Activated T-cell treated with anti-CD3 and anti-CD28 coated beads for 4 hours (primary cell): ENCODE measurements at places on chromosomes 12 and 14.
A peak's percentile ranks its signal among the peaks of the same experiment; 100 is the strongest.

DNA sequence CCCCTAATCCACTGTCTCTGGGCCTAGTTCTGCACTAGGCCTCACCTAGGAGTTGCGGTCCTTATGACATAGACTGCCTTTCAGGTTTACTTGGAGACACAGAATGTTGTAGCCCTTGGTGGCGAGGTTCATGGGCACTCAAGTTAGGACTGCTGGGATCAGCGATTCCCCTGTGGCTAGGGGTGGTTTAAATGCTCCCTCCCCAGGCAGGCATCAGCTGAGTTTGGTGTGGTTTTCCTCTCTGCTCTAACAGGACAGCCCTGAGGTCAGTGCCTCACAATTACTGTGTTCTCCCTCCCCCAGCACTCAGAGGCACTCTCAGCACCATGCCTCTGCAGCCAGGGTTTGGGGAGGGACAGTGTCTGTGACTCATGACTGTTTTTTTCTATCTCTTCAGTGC is 22.2 kb upstream of the RDH16 start:
- no peak for DNase-seq

DNA sequence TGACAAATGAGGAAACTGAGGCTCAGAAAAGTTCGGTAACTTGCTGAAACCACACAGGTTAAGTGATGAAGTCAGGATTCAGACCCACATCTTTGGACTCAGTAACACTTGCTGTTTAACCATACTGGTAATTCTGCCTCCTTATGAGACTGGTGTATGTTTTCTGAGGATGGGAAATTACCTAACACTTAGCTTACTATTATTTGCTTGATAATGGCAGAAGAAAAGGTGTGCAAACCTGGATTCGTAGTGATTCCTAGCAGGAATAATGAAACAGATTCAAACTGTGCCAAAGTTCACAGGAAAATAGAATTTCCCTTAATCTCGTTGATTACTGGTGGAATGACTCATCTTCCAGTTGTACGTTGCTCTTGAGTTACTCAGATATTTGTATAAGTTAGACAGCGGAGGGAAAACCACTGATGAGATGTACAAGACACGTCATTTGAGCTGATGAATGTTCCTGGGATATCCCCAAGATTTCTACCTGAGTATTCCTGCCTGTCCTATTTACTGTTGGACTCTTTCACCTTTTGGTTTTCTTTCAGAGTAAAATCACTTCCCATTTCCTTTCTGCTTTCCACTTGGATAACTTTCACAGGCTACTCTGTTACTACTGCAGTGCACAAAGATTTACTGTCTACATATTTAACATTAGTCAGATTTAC is 37.5 kb downstream of the PRORP start:
- DNase-seq, result no peak

DNA sequence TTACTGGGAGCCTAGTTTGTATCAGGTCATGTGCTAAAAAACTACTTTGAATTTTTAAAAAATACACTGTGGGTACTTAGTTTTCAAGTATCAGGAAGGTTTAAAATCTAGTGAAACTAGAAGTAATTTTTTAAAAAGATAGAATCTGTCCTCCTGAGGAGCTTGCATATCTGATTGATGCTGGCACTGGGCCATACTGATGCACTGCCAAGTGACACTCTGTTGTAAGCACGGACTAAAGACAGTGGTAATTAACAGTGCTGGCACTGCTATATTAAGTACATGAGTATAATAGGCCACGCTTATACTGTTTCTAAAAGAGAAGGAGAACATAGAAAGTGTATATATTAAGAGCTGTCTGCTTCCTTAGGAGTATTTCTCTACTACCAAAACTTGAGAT is 10.0 kb upstream of the TBC1D30 start:
- DNase-seq, result no peak

- no peak for DNase-seq
These were observed 1.2 kb downstream of the VWF start for GRCh38 chr12:6123258-6123657.

- no peak for DNase-seq
These were observed 2.5 kb upstream of the CHPT1 start for GRCh38 chr12:101694986-101695385.

DNA sequence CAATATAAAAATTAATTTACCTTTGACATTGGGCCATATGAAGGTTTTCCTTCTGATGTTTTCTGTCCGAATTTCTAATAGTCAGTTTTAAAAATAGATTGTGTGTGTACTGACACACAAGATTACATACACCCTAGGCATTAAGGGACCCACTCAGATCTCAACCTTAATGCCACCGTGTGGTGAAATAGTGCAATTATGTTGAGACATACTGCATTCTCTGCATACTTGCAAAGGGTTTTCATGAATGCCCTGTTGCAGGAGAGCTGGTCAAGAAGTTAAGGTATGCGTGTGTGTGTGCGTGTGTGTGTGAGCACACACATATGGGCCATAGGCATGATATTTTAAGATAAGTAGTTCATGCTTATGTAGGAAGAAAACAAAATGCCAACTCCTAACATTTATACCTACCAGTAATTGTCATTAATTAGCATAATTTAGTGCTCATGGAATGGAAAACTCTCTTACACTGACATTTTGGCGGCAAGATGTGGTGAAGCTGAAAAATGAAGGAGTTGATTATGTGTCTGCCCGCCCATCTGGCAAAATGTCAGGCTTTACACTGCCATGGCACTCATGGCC is 58.8 kb downstream of the PIK3C2G start:
- no peak for DNase-seq

GRCh38 chr14:70213721-70214282 is 25.1 kb upstream of the SLC8A3 start:
- DNase-seq, result no peak

DNA sequence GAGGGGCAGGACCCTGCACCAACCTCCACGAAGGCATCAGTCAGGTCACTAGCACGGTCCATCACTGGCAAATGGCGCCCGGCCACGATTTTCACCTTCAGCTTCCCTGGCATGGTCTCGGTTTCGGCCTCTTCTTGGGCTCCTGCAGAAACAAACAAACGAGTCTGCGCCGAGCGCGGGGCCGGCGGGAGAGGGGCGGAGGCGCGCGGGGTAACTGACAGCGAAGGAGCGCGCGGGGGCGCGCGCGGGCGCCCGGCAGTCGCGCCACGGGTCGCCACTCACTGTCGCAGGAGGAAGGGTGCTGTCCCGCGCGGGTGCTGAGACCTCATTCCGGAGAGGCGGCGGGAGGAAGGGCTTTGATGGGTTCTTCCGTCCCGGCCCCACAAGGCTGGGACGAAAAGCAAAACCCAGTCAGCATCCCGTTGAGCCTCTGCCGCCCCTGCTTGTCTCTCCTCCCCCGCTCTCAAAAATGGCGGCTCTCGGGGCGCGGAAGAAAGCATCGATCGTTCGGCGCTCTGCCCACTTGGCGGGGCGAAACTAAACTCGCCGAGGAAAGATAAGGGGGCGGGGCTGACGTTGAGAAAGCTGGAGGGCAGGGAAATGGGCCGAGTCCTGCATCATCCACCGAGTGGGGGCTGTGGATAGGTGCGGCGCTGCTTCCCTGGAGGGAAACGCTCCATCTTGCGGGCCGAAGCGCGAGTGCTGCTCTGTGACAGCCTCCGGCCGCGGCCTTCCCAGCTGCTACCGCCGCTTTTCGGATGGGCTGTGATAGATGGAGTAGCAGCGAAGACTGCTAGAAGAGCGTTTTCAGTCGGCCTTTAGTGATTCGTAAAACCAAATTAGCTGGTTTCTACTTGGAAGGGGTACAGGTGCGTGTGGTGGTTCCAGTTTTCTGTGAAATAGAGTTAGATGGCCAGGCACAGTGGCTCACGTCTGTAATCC is at the start of gene C2CD5:
Gene C2CD5 (minus strand): TSS at position 505 of the 942 bp plus-strand sequence. CDS start 392 bp downstream, at position 113.
- DNase-seq, result peak; percentile 94

DNA sequence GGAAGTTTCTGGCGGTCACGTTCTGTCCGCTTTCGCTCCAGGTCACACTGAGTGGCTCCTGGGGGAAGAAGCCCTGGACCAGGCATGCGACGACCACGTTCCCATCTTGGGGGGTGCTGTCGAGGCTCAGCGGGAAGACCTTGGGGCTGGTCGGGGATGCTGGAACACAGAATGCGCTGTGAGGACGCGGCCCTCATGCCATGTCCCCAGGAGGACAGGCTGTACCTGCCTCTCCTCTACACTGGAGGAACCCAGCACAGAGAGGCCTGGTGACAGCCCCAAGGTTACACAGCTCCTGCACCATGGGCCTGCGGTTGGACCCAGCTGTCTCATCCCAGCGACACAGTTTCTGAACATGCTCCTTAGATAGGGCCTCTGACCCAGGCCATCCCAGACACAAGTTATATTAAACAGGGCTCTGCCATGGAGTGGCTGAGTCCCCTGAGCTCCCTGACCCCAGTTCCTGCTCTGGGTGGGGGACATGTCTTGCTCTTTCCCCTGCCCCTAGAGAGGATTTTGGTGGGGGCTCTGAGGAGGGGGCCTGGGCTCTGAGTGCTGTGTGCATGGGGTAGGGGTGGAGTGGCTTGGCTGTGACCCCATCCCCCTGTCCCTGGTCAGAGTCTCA is 62.0 kb downstream of the TMEM121 start:
- no peak for DNase-seq

- no peak for DNase-seq
These were observed 77.4 kb downstream of the EML1 start for GRCh38 chr14:99870617-99871016.

GRCh38 chr12:30187426-30187825 is 403.7 kb upstream of the TMTC1 start:
- no peak for DNase-seq

DNA sequence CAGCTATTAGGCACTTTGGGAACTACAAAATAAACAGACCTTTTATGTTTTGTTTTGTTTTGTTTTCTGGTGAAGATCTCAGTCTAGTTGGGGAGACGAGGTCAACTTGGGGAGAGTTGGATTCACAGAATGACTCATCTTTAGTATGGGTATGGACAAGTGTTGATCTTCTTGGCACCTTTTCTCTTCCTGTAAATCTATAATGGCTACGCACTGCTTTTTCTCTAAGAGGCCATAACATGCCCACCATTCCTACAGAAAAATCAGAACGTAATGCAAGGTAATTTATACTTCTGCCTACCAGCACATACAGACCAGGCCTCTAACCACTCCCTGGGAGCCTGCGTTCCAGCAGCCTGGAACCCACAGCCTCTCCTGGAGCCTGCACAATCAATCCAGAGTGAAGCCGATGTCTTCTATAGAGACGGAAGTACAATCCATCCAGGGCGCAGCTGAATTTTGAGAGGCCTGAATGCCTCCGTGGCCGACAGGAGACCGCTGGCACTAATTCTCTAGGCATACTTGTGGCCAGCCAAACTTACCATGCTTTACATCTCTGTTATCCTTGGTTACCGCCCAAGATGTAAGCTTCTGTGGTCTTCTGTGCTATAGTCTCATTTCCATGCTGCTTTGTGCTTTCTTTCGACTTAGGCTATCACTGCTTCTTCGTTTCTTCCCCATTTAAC is 717 bp downstream of the PPHLN1 start:
- no peak for DNase-seq

- no peak for DNase-seq
These were observed 64.8 kb downstream of the DAD1 start for GRCh38 chr14:22524115-22524783.

DNA sequence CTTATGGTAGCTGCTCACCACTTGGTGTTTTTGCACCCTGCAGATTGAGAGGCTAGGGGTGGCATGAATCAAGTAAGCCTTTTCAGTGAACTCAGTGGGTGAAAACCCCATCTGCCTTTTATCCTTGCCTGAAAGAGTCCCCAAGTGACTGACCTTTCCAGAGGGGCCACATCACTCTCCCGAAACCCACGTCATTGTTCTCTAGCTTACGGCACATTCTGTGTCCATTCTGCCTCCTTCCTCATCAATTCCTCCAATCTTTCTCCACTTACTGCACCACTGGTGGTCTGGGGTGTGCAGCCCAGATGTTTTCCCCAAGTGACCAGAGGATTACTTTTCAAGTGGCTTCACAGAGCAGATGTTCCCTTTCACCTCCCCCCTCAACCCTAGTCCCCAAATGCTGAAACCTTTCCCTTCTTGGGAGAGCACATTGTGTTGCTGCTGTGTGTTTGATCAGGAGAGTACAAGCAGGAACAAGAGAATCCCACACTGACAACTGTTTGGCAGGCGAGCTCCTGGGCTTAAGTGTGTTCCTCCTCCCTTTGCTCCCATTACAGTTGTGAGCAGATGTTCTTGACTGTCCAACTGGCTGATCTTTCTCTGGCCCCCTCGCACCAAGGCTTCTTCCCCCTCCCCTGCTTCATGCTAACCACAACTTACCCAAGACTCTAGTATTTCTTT is 138.0 kb upstream of the IGF1 start:
- no peak for DNase-seq

GRCh38 chr14:72254937-72255472 is 322.8 kb downstream of the RGS6 start:
- DNase-seq, result no peak

GRCh38 chr12:76085520-76085868 is 1.0 kb upstream of the NAP1L1 start:
- DNase-seq, result no peak

DNA sequence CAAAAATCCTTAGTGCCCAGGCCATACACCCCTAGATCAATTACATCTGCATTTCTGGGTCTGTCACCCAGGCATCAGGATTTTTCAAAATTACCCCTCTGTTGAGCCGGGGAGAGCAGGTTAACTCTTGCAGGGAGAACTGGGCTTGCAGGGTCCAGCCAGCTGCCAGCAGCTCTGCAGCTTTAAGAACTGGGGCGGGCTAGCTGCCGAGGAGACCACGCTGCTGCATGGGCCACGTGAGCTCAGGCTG is at the start of gene DGLUCY:
Gene DGLUCY (plus strand): TSS at position 245 of the 250 bp plus-strand sequence. CDS start 46,222 bp downstream, outside the sequence.
- DNase-seq, result no peak
